ENCODE measurements at places on chromosomes 6 and 20.

- no peak for DNase-seq
Observed at GRCh38 chr6:138909975-138910374, 78.1 kb downstream of the REPS1 start.

DNA sequence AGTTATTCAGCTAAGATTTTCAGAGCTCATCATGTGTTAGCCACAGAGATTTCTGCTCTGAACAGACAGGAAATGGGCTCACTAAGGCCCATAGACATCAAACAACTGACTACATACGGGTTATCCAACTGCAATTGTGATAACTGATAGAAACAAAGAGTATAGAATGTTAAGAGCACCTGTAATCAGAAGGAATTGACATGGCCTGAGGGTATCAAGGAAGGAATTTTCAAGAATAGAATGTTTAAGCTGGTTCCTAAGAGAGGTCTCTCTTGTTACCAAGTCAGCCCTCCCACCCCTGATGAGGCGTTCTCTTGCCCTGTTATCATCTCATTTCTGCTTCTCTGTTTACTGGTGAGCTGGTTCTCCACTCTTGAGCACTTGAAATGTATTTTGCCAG lies at the start of gene MEI4:
Gene MEI4 (plus strand): TSS at position 301 of the 400 bp plus-strand sequence. CDS start 37,633 bp downstream, outside the sequence.
- DNase-seq, result no peak

DNA sequence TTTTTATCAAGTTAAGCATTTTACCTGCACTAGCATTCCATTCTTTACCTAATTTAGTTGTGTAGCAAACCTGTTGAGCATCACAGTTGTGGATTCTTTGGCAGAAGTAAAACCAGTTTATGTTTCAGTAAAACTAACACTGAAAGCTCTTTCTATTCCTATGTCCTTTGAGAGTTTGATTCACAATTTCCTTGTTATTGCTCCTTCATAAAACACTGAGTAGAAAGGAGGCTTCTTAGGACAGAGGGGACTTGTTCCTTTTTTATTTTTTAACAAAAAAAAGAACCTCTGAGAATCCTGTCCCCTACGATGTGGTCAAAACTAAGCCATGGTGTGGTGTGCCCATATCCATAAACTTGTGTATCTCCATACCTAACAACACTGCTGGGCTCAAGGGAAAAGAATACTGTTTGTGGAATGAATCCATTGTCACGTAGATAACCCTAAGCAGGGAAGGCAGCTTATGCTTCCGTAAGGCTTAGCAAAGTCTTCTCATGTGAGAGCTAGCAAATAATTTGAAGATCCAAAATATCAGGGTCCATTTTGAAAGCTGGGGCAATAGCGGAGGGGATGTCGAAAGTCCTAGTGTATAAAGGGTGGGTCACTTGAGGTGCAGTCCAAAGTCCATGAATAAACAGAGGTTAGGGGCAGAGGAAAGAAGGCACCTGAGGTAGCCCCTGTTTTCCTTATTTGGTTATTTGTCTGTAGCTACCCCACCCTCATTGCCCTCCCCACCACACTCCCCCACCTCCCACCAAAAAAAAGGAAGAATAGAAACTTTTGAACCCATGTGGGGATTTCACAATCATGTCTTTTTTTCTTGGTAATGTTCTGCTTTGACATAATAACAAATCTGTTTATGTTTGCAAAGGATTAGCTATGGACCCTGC lies 71.0 kb downstream of the PLAGL1 start:
- DNase-seq, result no peak

DNA sequence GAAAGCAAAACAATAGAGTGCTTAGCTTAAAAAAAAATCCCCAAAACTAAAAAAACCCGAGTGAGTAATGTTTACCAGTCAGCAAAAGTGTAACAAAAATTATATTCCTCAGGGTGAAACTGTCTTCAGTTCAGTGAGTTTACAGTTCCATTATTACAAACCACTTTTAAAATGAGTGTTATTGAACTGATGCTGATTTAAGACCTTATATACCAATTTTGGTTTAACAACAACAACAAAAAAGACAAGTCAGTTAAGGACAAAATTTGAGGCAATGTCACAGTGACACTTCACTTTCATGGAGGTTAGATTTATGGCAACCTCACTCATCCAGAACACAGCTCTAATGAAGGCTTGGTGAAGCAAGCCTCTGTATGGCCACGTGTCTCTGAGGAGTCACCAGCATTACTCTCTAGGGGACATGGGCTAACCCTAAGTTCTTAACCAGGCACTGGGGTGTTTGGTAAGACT lies 630.8 kb downstream of the PHF3 start:
- no peak for DNase-seq

GRCh38 chr20:47380481-47380880 lies 24.0 kb upstream of the ZMYND8 start:
- no peak for DNase-seq

DNA sequence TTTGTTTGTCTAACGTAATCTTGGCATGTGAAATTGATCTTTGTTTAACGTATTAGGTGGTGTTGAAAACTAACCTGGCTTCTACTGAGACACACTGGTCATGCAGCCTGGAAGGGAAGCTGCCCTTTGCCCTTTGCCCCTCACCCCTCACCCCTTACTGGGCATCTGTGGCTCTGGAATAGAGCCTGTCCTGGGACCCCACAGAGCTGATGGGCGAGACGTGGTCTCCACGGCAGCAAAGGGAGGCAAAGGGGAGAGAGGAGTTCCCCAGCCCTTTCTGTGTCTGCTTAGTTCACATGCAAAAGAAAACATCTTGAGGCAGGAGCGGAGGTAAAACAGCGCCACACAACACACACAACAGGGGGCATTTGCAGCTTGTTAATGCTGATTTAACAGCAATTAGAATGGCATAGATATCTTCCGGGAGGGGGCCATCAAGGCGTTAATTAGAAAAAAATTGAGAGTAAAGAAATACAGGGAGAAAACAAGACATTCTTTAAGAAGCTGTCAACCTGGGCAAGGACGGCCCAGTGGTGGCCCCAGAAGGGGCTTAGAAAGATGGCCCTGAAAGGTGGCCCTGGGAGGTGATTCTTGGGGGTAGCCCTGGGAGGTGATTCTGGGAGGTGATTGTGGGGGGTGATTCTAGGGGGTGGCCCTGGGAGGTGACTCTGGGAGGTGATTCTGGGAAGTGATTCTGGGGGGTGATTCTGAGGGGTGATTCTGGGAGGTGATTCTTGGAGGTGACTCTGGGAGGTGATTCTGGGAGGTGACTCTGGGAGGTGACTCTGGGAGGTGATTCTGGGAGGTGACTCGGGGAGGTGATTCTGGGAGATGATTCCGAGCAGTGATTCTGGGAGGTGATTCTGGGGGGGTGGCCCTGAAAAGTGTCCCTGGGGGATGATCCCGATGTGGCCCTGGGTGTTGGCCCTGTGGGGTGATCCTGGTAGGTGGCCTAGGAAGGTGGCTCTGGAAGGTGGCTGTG lies 44.5 kb upstream of the DACT2 start:
- DNase-seq, result no peak

DNA sequence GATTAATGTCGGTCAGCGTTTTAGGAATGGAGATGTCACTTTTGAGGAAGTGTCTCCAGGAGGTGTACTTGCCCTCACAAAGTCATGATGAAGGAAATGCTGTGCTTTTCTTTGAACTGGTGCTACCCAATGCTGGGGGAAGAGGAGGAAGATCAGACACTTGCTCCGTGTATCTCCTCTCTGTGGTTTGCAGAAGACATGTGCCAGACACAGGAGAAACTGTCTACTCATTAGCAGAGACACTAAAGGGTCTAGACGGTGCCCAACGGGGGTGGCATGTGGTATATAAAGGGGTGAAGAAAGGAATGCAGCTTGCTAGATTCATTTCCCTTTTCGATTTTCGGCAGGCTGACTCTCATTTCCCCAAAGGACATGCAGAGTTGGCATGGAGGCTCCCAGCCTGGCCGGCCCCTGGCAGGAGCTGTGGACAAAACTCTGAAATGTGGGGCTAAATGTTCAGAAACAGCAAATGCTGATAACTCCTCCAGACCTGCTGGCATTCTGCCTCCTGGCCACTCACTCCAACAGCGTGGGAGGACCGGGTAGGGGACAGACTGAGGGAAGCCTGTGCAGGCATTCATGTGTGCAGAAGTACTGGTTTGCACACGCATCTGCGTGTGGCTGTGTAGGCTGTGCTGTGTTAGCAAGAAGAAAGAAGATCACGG lies 59.6 kb upstream of the QKI start:
- DNase-seq, result no peak

GRCh38 chr20:17365831-17366230 lies 139.0 kb downstream of the PCSK2 start:
- DNase-seq, result no peak

- no peak for DNase-seq
Observed at GRCh38 chr6:21064756-21065340, 528.7 kb upstream of the SOX4 start.

- DNase-seq, result no peak
Observed at GRCh38 chr6:147382945-147383554, 125.4 kb upstream of the SAMD5 start.

GRCh38 chr6:39231521-39232243 lies 2.4 kb upstream of the KCNK5 start:
- no peak for DNase-seq

- no peak for DNase-seq
Observed at GRCh38 chr6:27478141-27478705, 5.3 kb upstream of the ZNF184 start.
